LHCN-M2 (cell line): ENCODE measurements at places on chromosomes 12 and 14. TPM values are rescaled to one million over a fixed set of nuclear protein-coding genes. Genes with fewer than 3 reads are reported as not detected.

DNA sequence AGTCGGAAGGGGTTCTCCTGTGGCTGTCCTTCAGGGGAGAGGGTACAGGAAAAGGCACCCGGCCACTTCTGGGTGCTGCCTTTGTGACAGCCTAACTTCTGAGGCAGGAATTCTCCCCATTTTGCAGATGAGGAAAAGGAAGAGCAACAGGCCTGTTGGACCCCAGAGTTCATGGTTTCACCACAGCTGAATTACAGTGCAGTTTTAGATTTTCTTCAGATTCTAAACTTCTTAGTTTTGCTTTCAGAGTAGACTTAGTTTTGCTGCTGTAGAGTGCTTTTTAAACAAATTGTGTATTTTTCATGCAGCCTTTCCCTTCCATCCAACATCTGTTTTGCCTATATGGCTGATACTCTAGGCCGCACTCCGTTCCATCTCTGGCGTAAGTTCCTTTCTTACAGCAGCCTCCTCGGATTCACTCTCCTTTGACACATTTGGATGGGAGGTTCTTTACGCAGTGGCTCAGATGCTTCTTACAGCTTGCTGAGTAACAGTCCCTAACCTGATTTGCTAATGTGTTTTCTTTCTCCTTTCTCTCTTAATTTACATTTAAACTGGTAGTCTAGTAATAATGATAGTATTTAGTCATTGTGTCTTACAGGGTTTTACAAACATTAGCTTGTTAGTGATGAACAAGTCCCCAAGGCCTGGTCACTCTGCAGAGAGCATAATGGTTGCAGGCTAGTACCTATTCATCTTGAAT is 7.8 kb downstream of the TRAF3 start:
- DNase-seq: no peak

DNA sequence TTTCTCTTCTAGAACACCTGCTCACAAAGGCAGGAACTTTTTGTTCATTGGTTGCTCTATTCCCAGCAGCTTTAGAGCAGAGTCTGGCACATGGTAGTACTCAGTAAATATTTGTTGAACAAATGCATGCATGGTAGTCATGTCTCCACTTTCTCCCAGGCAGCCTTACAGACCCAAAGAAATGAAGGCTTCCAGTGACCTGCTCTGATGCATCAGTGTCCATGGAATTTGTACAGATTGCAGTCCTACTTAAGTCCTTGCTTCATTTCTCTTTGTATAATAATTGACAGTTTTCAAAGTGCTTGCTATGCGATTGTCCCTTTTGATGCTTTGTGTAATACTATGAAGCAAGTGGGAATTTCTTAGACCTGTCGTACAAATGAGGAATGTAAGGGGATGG is 119.6 kb downstream of the DERA start:
- DNase-seq: no peak

GRCh38 chr14:77372304-77372841 is 4.5 kb downstream of the TMED8 start:
- DNase-seq: peak; percentile 42

DNA sequence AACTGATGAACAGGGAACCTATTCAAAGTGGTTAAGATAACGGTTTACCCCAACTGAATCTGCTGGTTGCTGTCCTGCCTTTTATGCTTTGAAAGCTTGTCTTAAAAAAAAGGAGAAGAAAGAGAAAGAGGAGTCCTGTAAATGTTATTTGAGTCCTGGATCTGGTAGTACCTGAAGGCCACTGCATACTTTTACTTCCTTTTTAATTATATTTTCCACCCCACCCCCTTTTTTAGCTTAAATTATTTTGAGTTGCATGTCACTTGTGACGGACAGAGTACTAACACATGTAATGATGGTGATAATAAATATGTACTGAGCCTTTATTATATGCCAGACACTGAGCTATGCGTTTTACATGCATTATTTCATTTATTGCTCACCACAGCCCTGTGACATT is 2.5 kb upstream of the AMIGO2 start:
- no peak for DNase-seq

DNA sequence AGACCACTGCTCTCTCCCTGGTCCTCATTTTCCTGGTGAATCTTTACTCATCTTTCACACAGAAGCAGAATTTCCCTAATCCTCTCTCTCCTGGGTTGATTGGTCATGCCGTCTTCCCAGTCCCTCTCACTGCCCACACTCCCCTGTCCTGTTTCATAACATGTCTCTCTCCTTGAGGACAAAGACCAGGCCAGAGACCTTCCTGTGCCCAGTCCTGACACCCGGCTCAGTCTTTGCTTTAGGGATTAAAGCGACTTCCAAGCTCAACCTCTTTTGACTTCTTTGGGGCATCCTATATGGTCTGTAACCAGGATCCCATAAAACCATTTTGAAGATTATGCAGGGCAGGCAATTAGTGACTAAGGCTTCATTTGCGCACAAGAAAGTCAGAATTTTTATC is 105.5 kb downstream of the BCL11B start:
- DNase-seq: no peak

DNA sequence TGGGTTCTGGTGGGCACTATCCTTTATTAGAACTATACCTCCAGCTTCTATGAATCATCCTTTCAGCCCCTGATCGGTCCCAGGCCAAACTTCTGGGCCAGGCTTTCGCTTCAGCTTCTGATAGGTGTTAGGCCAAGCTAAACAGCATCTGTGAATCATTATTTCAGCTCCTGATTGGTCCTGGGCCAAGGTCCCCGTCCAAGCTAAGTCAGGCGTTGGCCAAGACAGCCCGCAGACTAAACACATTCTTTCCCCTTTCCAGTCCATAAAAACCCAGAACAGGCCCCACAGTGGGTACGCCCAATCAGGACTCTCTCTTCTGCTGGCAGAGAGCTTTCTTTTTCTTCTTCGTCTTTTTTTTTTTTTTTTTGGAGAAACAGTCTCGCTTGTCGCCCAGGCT is 1808.9 kb upstream of the SEL1L start:
- no peak for DNase-seq

- no peak for DNase-seq
These were observed 251.5 kb downstream of the FOXN3 start for GRCh38 chr14:89165189-89166181.

- DNase-seq: no peak
These were observed 759.2 kb upstream of the LRFN5 start for GRCh38 chr14:40847480-40847879.

Gene KRT78
- not detected in 2 replicates for total RNA-seq

Gene NAP1L1
- 397 and 482 TPM in 2 replicates for total RNA-seq

Gene CTSG
- total RNA-seq: not detected in 2 replicates

Gene KLHL33
- not detected in 2 replicates for total RNA-seq

Gene PAPLN
- total RNA-seq: 0.06 and 0.63 TPM in 2 replicates
